ENCODE measurements at places on chromosomes 5 and 9.

DNA sequence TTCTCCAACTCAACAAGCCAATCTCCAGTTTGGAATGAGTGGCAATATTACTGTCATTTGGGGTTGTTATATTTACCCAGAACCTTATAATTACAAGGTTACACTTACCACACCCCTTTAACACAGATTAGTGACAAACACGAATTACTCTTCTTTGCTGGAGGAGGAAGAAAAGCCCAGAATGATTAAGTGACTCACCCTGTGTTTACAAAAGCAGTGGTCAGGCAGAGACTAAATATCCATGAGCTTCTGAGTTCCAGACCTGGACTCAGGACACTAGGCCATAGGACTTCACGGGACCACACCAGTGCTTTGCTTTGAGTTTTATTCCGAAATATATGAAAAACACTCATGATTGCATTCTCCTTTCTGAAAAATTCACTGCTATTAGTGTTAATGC is 370.8 kb downstream of the TLE1 start:
- no peak for DNase-seq

- no peak for DNase-seq
Measured at GRCh38 chr9:114342755-114343440, 13.2 kb downstream of the ORM2 start.

DNA sequence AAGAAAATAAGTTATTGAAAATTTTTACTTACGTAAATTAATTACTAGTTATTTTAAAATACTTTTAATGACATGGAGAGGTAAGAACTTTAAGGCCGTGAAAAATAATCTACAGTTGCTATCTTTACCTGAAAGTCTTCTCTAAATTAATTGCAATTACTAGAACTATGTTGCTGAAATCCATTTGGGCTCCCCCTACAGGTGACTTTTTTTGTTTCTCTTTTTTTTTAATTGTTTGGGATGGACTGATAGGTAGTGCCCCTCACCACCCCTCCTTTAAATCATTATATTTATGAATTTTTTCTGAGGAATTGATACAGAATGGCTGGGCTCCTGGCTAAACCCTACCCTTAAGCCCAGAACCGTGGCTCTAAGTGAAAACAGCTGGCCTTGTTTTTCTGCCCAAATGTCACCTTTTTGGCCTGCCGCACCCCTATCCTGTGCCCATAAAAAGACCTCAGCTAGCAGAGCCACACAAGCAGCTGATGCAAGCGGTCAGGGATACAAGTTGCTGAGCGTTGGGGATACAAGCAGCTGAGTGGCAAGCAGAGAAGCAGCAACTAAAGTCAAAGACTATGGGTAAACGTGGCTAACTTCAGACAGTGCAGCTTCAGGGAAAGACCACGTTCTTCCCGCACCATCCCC is 315.2 kb upstream of the ACO1 start:
- no peak for DNase-seq

GRCh38 chr5:138514021-138514420 is 29.0 kb downstream of the ETF1 start:
- DNase-seq = no peak

DNA sequence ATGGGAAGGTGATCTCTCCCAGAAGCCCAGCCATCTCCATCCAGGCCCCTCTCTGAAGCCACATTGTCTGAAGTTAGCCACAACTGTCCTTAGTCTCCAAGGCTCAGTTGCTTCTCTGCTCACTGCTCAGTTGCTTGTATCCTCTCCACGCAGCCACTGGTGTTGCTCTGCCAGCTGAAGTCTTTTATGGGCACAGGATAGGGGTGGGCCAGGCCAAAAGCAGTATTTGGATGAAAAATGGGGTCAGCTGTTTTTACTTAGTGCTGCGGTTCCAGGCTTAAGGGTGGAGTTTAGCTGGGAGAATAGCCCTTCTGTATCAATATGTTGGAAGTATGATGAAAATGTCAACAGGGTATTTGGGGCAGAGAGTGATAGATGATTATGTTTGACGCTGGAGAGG is 168.8 kb upstream of the PPP1R2B start:
- no peak for DNase-seq

DNA sequence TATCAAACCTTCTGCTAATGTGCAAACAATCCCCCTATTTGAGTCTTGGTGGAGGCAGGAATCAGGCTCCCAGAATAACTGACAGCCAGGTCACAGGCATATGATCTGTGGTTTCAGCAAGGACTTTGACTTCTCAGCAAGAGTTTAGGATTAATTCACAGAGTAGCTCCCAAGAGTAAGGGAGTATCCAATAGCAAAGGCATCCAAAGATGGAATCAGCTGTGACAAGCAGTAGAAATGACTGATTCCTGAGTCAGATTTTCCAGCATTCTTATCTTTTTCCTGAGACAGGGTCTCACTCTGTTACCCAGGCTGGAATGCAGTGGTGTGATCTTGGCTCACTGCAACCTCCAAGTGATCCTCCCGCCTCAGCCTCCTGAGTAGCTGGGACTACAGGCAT is 108.3 kb downstream of the EPB41L4A start:
- DNase-seq = no peak

- no peak for DNase-seq
Measured at GRCh38 chr9:80061940-80062339, 490.2 kb downstream of the TLE4 start.

DNA sequence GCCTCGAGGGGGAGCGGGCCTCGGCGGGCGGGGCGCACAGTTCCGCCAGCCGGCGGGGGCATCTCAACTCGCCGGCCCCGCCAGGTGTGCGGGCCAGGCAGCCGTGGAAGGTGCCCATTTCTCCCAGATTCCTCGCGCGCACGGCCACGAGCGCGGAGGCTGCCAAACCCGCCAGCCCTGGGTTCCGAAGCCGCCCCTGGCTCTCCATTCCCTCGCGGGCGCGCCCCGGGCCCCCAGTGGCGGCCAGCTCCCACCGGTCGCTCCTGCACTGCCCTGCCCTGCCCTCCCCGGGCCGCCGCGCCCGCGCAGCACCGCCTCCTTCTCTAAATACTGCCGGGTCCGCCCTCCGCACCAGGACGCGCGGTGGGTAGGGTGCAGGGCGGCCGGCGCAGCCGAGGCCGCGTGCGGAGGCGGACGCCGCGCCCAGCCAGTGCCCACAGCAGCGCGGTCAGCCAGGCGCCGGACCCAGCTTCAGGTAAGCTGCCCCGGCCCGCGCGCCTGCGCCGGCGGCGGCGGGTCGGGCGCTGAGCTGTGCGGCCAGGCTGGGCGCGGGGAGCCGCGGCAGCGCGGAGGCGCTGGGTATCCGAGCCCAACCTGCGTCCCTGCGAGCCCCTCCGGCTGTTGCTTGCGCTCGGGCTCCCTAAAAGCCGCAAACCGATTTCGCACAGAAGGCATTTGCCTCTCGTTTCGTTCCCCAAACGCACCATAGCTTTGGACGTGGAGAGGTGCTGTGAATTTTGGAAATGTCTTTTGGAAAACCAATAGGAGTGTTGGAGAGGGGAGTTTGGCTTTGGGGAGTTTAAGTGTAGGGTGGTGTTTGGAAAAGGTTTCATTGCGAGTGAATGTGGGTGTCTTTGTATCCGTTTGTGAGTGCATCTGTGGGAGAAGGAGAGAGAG is at the start of gene TMEM171:
Gene TMEM171, plus strand, starts transcription at position 354 of the 897 bp plus-strand sequence. CDS start 2,799 bp downstream, outside the sequence.
- no peak for DNase-seq

GRCh38 chr5:146565764-146566367 is 49.9 kb upstream of the GPR151 start:
- peak; percentile 4 for DNase-seq

DNA sequence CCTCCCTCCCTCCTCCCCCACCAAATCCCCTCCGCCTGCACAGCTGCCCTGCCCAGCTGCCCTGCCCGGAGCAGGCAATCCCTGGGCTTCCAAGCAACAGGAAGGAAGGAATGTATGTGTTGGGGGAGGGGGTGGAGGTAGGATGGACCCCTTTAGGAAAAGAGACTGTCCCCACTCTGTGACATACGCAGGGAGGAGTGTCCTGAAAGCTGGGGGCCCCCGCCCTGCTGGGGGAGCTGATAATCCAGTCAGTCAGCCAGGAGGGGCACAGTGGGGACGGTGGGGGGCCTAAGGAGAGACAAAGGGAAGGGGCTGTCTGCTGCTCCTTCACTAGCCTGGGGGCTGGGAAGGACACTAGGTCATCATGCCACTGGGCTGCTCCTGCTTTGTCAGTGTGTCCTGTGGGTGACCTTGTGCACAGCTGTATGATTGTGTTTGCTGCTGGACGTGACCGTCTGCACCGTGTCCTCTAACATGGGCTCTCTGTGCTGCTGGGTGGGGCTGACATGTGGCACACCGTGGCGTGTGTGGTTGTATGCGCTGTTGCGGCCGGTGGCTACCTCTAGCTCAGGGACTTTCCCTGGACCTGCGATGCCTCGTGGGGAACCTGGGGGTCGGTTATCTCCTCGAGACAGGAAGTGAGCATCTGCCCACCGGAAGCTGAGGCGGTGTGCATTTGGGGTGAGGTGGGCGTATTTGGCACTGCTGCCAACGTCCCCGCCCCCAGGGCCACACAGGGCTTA is 3.0 kb downstream of the N4BP3 start:
- DNase-seq = peak; percentile 22

DNA sequence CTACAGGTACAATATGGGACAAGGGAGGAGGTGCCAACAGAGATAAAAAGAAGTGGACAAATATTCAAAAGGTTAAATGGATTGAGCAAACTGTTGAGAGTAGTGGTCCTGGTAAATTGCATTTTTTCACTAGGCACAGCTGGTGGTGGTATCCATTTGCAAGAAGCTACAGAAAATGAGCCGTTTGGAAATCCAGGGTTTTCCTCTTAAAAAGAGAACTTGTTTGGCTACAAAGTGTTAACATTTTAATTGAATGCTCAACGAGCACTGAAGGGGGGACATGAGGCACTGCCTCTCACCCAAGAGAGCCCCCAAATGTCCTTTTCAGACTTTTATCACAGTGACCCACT is 491 bp upstream of the ZCCHC9 start:
- no peak for DNase-seq

DNA sequence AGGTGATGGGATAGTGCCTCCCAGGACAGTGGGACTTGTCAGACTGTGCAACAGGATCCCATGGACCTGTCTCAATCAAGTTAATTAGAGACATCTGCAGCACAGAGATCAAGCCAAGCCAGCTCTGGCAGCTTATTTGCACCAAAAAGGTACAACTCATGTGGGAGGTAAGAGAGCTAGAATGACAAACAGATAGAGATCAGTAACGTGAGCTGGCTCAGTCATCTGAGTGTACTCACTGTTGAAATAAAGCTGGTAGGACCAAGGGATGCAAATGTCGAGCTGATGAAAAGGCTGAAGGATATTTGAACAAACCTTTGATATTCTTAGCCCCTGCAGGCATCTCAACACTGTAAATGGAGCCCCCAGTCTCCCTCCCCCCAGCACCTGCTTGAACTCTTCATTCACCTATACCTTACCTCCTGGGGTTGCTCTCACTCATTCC is 198.1 kb downstream of the EFNA5 start:
- DNase-seq = no peak

DNA sequence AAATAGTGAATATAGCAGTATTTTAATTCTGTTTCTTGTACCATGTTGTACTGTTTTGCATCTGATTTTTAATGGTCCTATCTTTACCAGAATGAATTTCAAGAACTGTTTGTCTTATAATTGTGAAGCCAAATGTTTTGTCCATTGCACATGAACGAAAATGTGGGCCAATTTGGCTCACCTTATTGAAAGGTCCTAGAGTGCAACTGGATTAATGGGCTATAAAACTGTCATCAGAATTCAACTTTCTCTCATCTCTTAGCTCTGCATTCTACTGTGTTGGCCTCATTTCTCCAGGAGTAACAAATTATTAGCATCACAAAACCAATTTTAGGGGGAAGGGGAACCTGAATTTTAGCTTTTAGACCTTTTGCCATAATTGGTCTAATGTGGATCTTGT is 179.4 kb upstream of the NUDT12 start:
- DNase-seq = no peak

- DNase-seq = no peak
Measured at GRCh38 chr9:131302244-131303075, 12.9 kb downstream of the PLPP7 start.

DNA sequence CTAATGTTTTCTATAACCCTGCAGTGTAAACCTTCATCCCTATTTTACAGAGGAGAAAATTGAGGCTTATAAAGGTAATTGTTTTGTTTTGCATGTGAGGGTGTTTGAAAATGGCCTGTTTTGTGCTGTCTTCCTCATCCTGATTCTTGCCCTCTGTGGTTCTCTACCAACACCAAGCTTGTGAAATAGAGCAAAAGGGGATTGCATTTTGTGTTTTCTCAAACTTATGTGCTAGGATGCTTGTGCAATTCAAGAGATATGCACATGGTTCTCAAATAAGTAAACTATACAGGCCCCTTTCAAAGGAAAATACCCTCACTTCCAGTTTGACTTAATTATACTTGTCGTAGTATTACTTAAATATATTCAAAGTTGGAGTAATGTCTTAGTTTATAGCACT is 17.2 kb downstream of the PAM start:
- DNase-seq = no peak

GRCh38 chr5:140367256-140368013 is 7.4 kb downstream of the SLC4A9 start:
- DNase-seq = no peak

- DNase-seq = no peak
Measured at GRCh38 chr9:114725930-114726329, 43.9 kb upstream of the TEX48 start.

DNA sequence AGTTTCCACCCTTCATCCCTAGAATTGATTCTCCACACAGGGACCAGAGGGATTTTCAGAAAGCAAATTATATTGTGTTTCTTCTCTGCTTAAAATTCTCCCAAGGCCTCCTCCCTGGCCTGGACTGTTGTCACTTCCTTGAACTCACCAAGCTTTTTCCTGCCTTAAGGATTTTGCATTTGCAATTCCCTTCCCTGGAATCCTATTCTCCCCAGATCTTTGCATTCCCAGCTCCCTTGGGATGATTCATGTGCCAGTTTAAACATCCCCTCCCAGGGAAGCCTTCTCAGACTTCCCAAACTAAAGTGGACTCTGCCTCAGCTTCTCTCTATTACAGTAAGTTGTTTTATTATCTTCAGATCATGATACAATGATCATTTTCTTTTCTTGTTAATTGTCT is 35.2 kb upstream of the PDE8B start:
- DNase-seq = no peak

- no peak for DNase-seq
Measured at GRCh38 chr9:92048924-92049625, 66.1 kb downstream of the SPTLC1 start.

GRCh38 chr5:172918421-172919371 is 40.5 kb upstream of the RPL26L1 start:
- no peak for DNase-seq

DNA sequence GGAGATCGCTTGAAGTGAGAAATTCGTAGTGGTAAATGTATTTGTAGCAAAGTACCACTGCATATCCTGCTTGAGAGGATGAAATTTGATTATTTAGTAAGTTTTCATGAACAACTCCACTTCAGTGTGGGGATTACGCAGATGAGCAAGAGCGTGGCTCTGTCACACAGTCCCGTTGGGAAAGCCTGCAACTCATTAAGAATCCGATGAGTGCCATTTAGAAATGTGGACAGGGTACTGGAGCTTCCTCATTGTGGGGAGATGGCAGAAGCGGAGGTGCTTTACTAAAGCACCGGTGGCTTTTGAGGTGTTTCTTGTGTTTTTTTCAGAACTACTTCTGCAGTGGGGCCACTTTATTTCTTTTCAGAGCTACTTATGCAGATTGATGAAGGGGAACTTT is 1.4 kb downstream of the TJP2 start:
- no peak for DNase-seq

GRCh38 chr9:6355728-6356127 is 27.6 kb downstream of the TPD52L3 start:
- DNase-seq = no peak
